SK-MEL-5 (cell line): ENCODE measurements at places on chromosomes 11 and 22.

- no peak for DNase-seq
These were observed 33.2 kb upstream of the CCDC90B start for GRCh38 chr11:83319346-83319745.

DNA sequence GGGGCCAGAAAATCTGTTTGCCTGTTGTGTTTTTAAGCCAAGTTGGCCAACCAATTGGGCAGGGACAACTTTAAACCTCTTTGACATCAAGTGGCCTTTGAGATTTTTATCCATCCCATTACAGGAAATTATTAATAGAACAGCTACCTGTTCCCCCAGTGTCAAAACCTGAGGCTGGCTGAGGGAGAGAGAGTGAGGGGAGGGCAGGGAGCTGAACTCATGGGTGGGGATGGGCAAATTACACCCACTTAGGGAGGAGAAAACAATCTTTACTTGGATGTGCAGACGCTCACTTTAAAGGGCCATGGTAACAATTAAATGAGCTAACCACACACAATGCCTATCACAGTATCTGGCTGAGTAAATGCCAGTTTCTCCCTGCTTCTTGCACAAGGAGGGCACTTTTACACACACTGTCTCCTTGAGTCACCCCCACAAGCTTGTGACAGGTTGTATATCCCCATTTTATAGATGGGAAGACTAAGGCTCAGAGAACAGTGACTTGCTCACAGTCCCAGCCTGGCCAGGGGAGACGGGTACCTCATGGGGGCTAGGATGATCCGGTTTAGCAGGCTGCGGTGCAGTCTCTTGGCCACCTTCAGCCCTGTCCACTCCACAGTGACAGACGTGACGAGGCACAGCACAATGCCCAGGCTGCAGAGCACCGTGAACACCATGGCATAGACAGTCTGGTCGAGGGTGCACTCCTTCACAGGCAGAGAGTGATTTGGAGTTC, 17.8 kb upstream of the KCNJ11 start:
- no peak for DNase-seq

GRCh38 chr22:23791738-23792645, 5.2 kb downstream of the SMARCB1 start:
- no peak for DNase-seq

DNA sequence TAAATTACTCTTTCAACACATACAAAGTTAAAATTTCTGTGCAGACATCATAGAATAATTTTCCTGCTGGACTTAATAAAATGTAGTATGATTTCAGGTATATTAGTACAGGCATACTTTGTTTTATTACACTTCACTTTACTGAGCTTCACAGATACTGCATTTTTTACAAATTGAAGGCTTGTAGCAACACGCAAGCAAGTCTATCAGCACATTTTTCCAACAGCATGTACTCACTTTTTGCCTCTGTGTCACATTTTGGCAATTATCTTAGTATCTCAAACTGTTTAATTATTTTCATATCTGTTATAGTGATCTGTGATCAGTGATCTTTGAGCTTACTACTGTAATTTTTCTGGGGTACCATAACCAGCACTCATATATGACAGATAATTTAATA, 44.5 kb downstream of the BBOX1 start:
- no peak for DNase-seq

DNA sequence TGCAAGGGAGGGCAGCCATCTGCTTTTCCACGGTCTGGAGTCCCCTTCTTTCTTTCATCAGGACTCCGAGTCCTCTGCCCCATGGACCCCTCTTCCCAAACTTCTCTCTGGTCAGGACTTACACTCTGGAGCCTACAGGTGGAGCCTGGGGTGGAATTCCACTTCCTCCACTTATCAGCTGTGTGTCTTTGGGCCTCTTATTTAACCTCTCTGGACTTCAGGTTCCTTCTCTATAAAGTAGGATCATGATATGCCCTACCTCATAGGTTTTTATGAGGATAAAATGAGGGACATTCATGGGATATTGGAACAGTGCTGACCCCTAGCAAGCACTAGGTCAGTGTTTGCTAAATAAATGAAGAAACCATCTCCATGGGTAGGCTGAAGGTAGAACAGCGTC, 1.7 kb downstream of the LINC01488 start:
- no peak for DNase-seq

DNA sequence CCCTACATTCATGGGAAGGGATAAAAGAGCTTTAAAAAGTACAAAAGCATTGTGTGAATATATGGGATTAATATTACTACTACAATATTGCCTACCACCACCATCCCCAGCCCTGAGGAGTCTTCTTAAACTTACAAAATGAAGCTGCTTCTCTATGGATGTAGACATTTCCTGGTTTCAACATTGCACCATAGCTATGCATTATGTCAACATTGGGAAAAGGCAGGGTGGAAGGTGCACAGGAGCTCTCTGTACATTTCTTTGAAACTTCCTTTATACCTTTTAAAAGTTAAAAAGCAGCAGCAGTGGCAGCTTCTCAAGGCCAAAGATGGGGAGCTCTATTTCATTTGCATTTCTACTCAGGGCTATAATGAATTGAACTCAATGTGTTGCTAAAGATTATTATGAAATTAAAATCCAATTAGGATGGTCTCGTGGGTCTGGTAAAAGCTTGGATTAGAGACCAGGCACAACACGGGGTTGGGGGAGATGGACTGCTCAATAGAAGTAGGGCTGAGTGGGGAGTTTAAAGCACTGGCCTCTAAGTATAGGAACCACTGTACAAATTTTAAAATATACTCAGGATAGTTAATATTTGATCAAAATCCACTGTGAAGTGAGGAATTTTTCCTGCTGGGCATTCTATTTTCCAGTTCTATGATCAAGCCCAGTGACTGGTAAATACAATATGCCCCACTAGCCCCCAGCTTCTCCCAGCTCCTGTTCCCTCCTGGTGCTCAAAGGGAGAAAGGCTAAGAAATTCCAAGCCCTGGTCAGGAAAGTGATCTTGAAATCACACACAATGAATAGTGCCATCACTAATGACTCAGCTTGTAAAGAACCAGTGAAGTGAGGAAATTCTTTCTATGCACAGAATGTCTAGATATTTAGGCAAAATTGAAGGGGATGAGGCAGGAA, 362.7 kb upstream of the CCDC90B start:
- DNase-seq, result no peak

DNA sequence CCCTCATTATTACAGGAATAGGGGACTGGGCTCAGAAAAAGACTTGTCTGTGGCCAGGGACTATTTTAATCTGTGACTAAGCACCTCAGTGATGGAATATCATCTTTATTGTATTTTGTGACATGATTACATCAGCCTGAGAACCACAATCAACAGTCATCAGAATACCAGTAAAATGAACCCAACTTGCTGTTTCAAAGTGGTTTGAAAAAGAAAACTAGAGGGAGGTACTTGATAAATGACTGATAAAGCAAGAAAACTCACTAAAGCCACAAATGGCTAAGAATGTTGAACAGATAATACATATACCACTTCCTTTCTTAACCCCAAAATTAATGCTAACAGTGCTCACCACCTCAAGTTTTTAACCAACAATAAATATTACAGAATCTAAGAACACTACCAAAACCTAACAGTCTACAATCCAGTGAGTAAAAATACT, 155.7 kb downstream of the ATG16L2 start:
- DNase-seq, result no peak

DNA sequence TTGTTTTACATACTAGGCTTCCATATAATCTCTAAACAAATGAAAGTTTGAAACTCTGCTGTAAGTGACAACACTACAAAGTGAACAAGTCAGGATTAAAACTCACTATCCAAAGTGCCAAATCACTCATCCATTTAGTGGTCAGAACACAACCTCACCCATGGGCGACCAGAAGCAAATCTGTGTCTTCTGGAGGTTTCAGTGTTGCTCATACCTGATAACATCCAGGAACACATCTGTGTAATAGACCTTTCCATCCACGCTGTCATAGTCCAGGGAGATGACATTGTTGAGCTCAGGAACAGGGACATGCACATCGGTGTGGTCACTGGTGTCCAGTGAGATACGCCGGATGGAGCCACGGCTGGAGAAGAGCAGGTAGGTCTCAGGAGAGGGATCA, 28.5 kb upstream of the CKAP5 start:
- DNase-seq, result no peak
